ENCODE measurements at places on chromosomes 7 and 10. TPM values are rescaled to one million over a fixed set of nuclear protein-coding genes. Genes with fewer than 3 reads are reported as not detected.

Gene COBL
- not detected for total RNA-seq

GRCh38 chr10:43959364-43960134 is 310.9 kb upstream of the ZNF32 start:
- no peaks in the 10 kb centered on the region for H3K4me1 ChIP-seq
- no peak overlapping the region for H3K4me3 ChIP-seq
- no peaks in the 10 kb centered on the region for H3K36me3 ChIP-seq
- H3K27ac ChIP-seq: no peak overlapping the region
- DNase-seq: no peak

GRCh38 chr7:231030-231857 is 38.9 kb downstream of the FAM20C start:
- H3K27ac ChIP-seq: no peak overlapping the region
- H3K4me1 ChIP-seq: no peaks in the 10 kb centered on the region
- no peak for DNase-seq
- H3K4me3 ChIP-seq: no peak overlapping the region
- H3K36me3 ChIP-seq: no peaks in the 10 kb centered on the region

DNA sequence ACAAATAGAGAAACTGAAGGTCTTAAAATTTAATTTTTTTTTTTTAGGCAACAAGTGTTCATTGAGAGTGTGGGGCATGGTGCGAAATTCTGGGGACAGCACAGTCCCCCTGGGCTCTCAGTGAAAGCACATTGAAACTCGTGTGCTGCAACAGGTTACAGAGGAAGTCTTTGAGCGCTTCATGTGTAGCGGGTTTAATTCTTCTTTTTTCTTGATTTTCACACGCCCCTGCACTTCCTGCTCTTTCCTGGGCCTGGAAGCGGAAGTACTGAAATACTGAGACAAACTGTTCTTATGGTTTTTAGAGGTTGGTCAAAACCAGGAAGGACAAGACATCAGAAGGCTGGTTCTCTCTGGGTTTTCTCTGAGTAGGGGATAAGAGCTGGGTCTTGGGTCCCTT is 203.5 kb downstream of the PTEN start:
- H3K27me3 ChIP-seq: peaks cover 10% of the 10 kb centered on the region
- no peak overlapping the region for H3K4me3 ChIP-seq
- DNase-seq: peak; percentile 40
